ENCODE measurements at places on chromosomes 1 and 21.

DNA sequence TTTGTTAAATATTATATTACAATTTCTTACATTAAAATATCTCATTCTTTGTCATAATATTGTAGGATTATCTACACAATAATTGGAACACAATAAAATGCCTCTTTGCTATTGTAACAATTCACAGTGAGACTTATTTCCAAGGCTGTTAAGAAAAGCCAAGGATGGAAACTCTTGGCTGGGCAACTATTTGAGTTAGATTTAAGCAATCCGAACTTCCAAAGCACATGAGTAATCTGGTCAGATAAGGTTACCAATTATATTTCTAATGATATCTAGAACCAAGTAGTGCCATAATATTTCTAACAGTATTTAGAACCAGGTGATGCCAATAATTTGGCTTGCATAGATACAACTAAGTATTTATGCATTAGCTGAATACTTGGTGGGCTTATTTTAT, 154.7 kb upstream of the KCNK2 start:
- DNase-seq, result no peak

GRCh38 chr1:118914379-118915161, 73.6 kb downstream of the TBX15 start:
- DNase-seq, result no peak

GRCh38 chr1:219900882-219901281, 27.5 kb downstream of the SLC30A10 start:
- DNase-seq, result no peak

- DNase-seq, result no peak
Measured at GRCh38 chr1:13723810-13724209, 23.8 kb downstream of the PRDM2 start.

GRCh38 chr1:87426463-87427249, 98.0 kb downstream of the LMO4 start:
- DNase-seq, result no peak

All from PC-9 (cell line).